ENCODE measurements at places on chromosomes 16 and 17.

DNA sequence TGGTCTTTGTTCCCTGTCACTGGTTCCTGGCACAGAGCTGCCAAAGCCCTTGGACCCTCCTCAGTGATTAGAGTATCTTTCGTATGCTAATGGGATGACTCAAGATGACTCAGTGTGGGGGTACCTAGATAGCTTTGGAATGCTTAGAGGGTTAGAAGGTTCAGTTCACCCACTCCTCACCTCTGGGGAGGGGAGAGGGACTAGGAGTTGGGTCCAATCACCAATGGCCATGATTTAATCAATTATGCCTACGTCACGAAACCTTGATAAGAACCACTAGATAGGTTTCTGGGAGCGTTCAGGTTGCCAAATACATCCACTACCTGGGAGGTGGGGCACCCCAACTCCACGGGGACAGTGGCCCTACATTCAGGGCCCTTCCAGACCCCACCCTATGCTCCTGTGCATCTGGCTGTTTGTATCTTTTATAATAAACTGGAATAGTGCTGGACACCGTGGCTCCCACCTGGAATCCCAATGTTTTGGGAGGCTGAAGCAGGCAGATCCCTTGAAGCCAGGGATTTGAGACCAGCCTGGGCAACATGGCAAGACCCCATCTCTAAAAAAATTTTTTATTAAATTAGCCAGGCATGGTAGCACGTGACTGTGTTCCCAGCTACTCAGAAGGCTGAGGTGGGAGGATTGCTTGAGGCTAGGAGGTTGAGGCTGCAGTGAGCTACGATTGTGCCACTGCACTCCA, 29.2 kb upstream of the LITAF start:
- no peak for DNase-seq

DNA sequence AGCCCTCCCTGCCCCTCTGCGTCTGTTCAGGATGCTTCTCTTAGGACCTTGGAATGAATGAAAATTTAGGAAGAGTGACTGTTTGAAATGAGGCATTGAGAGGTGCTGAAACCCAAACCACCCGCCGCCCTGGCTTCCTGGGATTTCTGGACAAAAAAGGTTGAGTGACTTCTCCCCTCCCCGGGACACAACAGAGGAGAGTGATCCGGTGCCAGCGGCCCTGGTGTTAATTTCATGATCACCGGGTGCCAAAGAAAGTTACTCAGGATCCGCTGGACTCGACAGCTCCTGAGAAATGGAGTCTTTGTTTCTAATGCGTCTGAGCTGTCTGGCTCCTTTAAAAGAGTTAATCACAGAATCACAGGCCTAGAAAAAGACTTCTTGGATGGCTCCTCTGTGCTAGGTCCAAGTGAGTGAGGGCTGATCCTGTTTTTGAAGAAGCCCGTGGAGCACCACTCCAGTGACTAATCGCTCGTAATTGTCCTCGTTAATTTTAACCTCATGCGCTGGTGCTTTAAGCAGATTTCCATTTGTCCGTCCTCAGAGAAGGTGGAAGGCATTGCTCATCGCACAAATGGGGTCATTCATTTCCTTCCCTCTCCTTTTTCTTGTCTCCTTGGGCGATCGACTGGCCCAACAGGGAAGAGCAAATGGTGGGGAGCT, 144.4 kb upstream of the ZFHX3 start:
- DNase-seq: no peak

- no peak for DNase-seq
Observed at GRCh38 chr17:50267074-50267841, 7.0 kb upstream of the TMEM92 start.

GRCh38 chr17:68396226-68397107, 60.8 kb downstream of the WIPI1 start:
- no peak for DNase-seq

- DNase-seq: no peak
Observed at GRCh38 chr16:30349675-30350074, 5.4 kb downstream of the CD2BP2 start.

DNA sequence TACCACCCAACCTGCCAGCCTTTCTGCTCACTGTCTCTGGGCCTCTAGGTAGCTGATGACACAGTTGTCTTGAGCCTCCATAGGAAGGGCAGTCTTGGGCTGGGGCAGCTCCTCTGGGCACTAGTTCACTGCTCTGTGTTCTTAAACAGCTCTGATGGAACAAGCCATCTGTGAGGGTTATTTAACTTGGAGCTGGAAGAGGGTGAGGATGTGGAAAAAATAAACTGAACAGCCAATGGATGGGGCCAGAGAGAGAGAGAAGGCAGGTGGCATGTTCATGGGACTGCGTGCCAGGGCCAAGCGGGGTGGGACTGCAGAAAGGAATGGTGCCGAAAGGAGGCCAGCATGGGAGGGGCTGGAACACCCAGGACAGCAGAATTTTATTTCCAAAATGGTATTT, 52.6 kb downstream of the HIC1 start:
- DNase-seq: no peak

- no peak for DNase-seq
Observed at GRCh38 chr16:19680881-19681340, 37.1 kb downstream of the KNOP1 start.

DNA sequence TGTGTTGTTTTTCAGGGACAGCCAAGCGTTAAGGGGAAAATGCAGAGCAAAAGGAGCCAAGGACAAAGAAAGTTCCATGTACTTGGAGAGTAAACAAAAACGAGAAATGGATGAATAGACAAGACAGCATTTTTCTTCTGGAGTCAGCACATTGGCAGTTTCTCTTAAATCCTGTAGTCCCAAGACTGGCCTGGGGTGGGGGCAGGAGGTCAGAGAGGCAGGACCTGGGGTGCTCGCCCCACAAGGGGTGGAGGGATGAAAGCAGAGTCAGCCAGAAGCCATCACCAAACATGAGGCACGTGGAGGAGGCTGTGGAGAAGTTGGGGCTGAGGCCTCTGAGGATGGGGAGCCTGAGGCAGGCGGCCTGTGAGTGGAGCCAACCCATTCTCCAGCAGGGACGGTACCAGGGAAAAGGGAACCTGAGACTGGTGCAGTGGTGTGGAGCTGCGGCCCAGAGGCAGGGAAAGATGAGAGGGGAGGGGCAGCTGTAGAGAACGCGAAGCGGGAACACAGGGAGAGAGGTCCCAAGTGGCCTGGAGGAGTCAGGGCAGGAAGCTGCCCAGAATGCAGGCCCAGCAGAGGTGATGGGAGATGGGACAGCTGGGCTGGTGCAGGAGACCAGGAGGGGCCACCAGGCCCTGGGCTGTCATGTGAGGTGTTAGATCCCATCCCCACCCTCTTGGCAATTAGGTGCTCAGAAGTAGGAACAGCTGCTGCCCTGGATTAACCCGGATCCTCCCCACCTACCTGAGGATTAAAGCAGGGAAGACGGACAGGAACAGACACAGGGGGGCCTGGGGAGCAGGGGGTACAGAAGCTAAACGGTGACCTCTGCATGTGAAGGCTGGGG, 3.3 kb downstream of the TLCD3B start:
- no peak for DNase-seq

DNA sequence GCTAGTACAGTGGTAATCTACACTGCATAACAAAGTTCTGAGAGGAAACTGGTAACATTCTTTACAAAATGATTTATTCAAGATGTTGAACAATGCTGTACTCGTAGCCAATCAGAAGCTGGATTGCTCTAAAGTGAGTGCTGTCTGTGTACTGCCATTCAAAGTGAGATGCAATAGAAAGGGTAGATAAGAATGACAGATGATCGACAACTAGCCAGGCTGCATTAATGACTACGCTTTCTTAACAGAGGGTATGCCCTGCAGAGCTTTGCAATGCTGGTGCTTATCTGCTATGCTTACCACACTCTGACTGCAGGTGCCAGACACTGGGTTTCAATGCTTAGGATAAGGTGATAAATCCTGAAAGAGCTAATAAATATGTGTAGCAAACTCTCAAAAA, 46.1 kb upstream of the SLC25A19 start:
- no peak for DNase-seq

DNA sequence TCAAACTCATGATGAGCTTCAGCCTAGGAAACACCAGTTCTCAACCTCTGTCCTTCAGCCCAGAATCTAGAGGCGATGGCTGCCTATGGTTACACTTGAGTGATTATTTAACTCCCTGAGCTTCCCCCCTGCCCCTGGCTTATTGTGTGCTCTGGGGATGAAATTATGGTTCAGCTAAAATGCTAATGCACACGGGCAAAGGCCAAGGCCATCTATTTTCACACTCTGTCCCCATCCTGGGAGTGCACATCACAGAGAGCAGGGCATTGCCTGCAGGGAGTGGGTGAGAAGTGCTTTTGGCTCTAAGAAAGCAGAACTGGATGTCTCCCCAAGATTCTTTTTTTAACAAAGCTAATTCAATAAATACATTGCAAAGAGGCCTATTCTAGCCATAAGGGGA, 21.6 kb upstream of the CACNG5 start:
- no peak for DNase-seq

- DNase-seq: no peak
Observed at GRCh38 chr17:27513849-27514248, 57.6 kb downstream of the KSR1 start.
